AG08396 (cell line): ENCODE measurements at places on chromosomes 13 and 19.
A peak's percentile ranks its signal among the peaks of the same experiment; 100 is the strongest.

GRCh38 chr19:5447700-5448311, 7.4 kb upstream of the ZNRF4 start:
- no peak for DNase-seq

GRCh38 chr19:45476304-45476703, 8.5 kb downstream of the FOSB start:
- no peak for DNase-seq

- no peak for DNase-seq
Measured at GRCh38 chr13:79227418-79227817, 178.6 kb downstream of the RBM26 start.

DNA sequence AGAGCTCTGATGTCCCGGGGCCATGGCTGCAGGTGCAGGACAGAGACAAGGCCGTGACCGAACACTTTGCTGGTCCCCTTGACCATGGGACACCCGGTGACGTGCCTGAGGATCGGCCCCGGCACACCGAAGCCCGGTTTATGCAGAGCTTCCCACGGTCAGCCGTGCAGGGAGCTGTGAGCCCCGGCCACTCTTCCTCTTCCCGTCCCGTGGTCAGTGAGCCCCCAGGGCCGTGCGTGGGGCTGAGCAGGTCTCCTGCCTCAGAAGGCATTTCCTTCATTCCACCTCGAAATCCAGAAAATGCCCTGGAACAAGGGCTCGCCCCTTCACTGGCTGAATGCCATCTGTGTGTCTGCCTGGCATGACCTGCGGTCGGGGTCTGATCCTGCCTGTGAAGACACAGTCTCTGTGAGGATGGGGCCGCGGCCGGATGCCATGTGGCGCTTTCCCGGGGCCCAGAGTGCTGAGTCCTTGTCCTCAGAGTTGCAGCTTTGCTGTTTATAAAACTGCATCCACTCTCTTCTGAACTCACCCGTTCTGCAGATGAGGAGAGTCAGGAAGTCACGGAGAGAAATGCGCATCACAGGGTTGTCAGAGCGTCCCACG, 16.9 kb downstream of the MCF2L start:
- DNase-seq, result no peak

- DNase-seq, result peak; percentile 66
Measured at GRCh38 chr19:18480006-18480691, 41.7 kb downstream of the ELL start.

- DNase-seq, result no peak
Measured at GRCh38 chr13:33763021-33763420, 54.9 kb upstream of the RFC3 start.

GRCh38 chr19:33750587-33751435, 45.9 kb upstream of the KCTD15 start:
- no peak for DNase-seq

DNA sequence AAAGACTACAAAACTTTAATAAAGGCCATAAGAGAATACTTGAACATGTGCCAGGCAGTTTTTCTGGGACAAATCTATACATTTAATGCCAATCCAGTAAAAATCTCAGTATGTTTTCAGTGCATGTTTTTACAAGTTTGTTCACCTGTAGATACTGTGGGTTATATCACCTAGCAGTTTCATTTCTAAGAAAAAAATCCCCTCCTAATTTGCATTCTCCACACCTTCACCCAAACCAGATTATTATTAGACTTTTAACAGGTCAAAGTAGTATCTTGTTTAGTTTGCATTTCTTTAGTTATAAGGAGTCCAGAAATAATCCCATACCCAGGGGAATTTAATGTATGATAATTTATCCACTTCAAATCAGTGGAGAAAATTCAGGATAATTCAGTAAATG, 17.0 kb upstream of the LPAR6 start:
- DNase-seq, result no peak

DNA sequence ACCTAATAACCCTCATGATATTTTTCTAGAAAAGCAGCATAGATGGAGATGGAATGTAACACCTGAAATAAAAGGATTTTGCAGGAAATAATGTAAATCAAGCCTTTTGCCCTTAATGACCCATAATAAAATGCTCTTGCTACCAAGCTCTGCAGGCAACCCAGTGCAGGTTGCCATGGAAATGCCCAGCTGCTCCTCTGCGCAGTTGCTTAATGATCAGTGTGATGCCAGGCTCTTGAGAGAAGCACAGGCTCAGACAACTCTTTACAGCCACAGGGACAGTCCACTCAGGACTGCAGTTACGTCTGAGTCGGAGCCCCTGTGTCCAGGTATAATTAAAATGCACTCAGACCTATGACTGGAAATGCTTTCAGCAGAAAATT, 165.5 kb downstream of the LACC1 start:
- DNase-seq, result no peak

DNA sequence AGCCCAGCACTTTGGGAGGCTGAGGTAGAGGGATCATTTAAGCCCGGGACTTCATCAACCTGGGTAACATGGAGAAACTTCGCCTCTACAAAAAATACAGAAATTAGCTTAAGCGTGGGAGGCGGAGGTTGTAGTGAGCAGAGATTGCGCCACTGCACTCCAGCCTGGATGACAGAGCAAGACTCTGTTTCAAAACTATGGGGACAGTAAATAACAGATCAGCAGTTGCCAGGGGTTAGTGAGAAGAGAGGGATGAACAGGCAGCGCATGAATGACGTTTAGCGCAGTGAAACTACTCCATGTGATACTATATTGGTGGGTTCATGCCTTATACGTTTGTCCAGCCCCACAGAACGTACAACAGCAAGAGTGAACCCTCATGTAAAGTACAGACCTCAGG, 7.1 kb upstream of the ICAM3 start:
- DNase-seq, result no peak

DNA sequence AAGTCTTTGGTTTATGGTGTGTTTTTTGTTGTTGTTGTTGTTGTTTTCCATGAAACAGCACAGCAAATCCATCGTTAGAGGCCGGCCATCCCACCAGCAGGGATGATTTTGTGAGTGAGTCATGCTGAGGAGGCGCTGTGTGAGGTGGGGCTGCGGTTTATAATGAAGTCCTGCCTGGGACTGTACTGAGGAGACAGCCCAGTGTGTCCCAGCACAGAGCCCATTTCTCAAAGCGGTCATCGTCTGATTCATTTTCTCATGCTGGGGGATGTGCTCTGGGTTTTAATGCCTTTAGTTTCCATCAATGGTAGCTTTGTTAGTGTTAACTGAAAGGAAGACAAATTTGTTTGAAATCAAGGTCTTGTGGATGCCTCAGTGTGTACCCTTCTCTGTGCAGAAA, 129.3 kb upstream of the SERP2 start:
- DNase-seq, result no peak

DNA sequence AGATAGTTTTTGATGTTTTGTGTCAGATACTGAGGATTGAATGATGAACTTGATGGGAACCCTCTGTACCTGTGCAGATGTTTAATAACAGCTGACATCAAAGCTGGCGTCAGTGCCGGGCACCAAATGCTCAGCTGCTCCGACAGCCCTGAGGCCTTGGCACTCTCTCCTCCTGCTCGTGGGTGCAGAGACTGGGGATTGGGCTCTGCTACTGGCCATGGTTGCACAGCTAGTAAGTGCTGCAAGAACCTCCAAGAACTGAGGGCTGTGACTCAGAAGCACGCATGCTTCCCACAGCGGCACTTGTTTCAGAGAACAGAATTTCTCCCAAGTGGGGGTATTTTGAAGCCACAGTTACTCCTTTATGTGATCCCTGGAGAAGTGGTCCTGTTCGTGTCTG, 5.9 kb downstream of the LAMP1 start:
- no peak for DNase-seq

DNA sequence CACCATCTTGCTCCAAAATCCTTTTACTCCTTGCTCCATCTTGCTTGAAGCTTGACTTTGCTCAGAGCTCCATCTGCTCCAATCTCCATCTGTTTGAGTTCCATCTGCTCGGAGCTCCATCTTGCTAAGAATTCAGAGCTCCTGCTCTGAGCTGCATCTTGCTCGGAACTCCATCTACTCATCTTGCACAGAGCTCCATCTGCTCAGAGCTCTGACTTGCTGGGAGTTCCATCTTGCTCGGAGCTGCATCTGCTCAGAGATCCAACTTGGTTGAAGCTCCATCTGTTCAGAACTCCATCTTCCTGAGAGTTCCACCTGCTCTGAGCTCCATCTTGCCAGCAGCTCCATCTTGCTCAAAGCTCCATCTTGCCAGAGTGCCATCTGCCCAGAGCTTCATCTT, 80.6 kb upstream of the ZNF98 start:
- DNase-seq, result no peak

DNA sequence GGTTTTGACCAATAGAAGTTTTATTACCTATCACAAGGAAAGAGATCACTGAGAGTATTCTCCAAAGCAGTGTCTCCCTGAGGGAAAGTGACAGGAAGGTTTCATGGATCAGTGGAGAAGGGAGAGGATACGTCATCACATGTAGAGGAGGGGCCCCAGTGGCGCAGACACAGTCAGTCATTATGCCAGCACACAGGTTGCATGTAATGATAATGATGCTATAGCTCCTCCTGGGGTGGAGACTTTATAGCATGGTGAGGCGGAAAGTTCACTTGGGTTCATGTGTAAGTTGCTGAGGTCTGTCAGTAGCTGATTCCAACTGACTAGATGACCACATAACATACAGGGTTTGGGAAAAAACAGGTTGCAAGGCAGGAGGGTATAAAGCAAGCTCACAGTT, 88.8 kb downstream of the FNDC3A start:
- DNase-seq, result no peak

DNA sequence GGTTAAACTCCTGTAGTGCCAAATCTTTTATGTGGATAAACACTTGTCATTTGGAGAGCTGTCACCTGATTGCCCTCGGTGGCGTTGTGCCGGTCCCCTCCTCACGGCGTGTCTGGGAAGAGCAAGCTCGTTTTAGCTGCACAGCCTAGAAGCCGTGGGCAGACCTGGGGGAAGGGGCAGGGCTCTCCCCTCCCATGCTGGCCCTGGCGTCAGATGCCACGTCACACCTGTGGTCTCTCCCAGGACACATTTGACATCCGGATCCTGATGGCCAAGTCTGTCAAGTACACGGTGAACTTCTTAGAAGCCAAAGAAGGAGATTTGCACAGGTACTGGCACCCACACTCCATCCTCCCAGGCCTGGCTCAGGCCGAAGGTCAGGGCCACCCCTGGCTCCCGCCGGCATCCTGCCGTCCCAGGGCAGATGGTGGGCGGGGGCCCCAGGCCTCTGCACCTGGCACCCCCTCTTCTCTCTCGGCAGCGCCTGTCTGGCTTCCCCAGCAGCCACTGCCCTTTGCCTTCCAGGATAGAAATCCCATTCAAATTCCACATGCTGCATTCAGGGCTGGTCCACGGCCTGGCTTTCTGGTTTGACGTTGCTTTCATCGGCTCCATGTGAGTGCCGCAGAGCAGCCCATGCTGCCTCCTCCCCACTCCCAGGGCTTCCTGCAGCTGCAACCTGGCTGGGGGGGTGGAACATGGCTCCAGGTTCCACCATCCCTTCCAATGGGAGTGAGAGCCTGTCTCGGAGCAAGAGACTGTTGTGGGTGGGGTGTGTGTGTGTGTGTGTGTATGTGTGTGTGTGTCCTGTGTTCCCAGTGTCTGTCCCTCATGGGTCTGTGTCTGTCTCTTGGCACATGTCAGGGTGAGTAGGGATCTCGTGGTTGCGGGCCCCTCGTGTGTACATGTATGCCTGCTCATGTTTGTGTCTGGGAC, 8.8 kb downstream of the YIPF2 start:
- DNase-seq, result no peak

- no peak for DNase-seq
Measured at GRCh38 chr13:108020027-108020426, 195.3 kb downstream of the LIG4 start.

DNA sequence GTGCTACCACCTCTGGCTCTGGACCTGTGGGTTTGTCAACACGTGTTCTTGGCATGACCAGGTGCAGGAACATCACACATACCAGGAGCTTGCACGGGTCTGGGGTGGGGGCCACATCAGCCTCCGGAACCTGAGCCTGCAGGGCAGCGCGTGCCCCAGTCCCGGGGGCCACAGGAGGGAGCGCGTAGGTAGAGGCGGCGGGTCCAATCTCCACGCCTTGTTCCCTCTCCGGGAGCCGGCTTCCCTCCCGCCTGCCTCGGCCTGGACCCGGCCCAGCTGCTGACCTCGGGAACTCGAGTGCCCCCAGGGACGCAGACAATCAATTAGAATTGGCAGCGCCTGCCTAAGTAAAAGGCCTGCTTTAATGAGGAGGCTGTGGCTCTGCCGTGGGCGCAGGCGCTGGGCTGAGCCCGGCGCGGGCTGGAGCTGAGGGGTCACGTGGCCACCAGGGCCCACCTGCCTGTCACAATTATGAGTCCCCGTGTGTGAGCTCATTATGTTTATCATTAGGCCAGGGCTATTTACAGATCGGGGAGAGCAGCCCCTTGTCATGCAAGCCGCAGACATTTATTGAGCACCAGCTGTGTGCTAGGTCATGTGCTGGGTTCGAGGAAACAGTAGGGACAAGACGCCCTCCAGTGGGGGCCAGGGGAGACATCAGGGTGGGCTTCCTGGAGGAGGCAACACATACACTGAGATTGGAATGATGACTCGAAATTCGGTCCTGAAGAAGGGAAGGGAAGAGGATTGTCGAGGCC, 32.2 kb upstream of the TNFAIP8L1 start:
- DNase-seq, result no peak

- DNase-seq, result peak; percentile 41
Measured at GRCh38 chr19:14536926-14537692, 7.7 kb downstream of the TECR start.

GRCh38 chr19:40190891-40191835, at the start of gene MAP3K10:
TSS of gene MAP3K10 (plus strand) at chr19:40191426. CDS start at chr19:40192032, 606 bp downstream.
- peak; percentile 92 for DNase-seq

DNA sequence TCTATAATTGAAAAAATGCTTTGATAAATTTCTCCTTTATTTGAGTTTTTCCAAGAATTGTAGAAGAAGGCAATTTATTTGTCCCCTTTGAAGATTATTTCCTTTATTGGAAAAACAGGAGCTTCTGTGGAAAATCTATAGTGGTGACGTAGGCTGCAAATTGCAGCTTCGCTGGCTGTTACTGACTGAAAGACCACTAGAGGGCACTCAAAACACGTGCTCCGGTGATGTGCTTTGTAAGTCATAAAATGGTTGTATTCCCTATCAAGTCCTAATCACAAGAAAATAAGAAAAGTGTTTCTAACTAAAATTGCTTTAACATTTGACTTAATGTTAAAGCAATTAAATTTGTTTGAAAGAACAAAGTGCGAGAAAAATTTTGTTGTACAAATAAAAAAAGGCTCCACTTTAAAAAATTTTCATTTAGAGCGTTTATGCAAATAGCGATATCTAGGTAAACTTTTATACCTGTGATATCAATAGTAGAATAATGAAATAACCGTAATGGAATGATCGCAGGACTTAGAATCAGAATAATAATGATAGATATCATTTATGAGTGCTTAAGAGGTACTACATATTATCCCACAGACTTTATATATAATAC, 638.2 kb upstream of the SPRY2 start:
- peak; percentile 41 for DNase-seq

- no peak for DNase-seq
Measured at GRCh38 chr13:30178976-30179375, 128.4 kb downstream of the KATNAL1 start.

GRCh38 chr19:20103091-20103740, 25.4 kb downstream of the ZNF90 start:
- DNase-seq, result no peak

DNA sequence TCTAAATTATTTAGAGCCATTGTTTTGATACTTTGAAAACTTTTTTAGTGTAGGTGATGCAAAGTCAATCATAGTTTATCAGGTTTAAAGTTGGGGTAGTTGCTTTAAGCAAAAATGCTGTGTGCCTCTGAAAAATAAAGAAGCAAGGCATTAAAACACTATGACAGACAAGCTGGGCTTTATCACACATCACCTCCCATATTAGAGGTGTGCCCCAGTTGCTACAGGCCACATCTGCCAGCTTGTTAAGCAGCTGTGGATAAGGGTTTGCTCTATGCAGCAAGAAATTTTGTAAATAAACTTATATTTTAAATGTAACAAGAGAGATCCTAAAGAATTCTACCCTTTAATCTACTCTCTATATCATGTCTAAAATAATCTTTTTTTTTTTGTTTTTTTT, 255.8 kb downstream of the B3GLCT start:
- no peak for DNase-seq
